ENCODE measurements at places on chromosomes 4 and X.

- no peak for DNase-seq
These were observed 1.6 kb downstream of the SH3RF1 start for GRCh38 chr4:169268951-169269760.

DNA sequence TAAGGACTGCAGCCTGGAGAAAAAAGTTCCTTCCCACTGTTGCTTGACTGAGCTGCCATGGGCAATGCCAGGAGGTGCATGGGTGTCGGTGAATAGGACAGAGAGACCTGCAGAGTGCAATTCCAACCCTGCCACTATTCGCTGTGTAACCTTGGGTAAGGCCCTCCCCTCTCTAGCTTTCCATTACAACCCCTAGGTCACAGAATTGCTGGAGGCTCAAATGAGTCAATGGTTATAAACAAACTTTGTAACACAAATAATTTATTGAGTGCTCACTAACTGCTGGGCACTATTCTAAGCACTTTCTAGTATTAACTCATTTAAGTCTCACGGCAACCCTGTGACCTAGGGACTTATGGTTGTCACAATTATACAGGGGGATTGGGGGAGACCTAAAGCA is 37.8 kb downstream of the PJA1 start:
- no peak for DNase-seq

GRCh38 chr4:184275766-184276165 is 58.1 kb upstream of the ENPP6 start:
- no peak for DNase-seq

- peak; percentile 16 for DNase-seq
These were observed 79.6 kb downstream of the COMMD8 start for GRCh38 chr4:47383829-47384427.

GRCh38 chr4:170134821-170135220 is 45.1 kb upstream of the AADAT start:
- DNase-seq: no peak

DNA sequence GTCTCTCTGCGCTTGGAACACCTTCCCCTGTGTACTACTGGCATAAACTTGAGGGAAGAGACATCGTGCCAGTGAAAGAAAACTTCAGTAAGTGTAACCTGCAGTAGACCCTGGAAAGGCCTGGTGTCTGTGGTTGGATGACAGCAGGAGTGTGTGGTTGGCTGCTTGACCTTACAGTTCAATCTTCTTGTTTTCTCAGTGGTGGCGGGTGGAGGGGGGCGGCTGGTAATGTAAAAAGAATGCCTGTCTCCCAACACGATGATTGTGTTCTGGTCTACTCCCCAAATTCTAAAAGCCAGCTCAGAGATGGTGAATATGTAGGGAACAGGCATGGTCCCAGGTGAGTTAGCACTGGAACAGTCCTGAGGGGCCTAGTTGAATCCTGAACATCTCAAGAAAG is 18.6 kb downstream of the PSMD10 start:
- no peak for DNase-seq

GRCh38 chr4:67550451-67550850 is 5.1 kb upstream of the CENPC start:
- DNase-seq: no peak

DNA sequence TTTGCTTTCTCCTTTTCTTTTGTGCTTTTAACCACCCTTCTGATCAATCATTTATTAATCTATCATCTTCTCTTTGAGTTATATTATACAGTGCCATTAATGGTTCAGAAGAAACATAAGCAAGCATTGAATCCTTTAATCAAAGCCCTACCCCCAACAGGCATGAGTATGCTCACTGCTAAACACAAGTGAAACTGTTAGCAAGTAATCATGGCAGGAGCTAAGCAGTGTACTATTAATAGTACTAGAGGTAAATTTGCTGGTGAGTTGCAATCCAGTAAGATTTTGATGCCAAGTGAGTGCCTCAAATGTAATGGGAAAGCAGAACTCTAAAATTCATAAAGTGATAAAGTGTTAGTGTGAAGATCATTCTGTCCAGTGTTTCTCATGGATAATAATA is 57.2 kb downstream of the FNIP2 start:
- DNase-seq: no peak

GRCh38 chrX:152658302-152658701 is 20.6 kb downstream of the GABRQ start:
- DNase-seq: no peak

DNA sequence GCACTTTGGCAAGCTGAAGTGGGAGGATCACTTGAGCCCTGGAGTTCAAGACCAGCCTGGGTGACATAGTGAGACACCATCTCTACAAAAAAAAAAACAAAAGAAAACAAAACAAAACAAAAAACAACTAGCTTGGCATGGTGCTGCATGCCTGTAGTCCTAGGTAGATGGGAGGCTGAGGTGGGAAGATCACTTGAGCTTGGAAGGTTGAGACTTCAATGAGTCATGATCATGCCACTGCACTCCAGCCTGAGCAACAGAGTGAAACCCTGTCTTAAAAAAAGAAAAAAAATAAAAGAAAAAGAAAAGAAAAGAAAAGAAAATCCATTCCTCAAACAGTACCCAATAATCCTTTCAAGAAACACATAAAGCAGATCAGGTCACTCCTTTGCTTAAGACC is 14.9 kb upstream of the ERCC6L start:
- DNase-seq: no peak

- DNase-seq: no peak
These were observed 21.8 kb downstream of the RAI2 start for GRCh38 chrX:17839269-17839668.

DNA sequence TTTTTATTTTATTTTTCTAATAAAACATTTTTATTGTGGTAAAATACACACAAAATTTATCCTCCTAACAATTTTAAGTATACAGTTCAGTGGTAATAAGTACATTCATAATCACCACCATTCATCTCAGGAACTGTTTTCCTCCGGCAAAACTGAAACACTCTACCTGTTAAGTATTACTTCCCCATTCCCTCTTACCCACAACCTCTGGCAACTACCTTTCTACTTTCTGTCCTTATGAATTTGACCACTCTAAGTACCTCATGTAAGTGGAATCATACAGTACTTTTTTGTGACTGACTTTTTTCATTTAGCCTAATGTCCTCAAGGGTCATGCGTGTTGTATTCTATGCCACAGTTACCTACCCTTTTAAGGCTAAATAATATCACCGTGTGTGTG is 21.1 kb upstream of the HSFX4 start:
- DNase-seq: no peak

DNA sequence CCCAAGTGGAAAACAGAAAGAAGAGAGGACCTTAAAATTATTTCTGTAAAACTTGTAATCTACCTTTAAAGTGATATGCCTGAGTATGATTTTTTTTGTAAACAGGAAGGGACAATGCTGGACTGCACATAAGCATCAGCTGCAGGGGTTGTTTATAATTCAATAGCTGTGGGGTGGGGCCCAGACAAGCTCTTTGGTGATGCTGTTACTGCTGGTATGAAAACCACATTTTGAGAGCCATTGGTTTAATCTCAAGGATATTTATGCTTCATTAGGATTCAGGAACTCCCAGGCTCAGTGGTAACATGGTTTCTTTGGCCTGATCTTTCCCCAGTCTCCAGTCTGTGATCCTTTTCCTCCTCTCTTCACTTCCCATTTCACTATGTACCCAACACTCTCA is 34.3 kb upstream of the GRPR start:
- DNase-seq: no peak

DNA sequence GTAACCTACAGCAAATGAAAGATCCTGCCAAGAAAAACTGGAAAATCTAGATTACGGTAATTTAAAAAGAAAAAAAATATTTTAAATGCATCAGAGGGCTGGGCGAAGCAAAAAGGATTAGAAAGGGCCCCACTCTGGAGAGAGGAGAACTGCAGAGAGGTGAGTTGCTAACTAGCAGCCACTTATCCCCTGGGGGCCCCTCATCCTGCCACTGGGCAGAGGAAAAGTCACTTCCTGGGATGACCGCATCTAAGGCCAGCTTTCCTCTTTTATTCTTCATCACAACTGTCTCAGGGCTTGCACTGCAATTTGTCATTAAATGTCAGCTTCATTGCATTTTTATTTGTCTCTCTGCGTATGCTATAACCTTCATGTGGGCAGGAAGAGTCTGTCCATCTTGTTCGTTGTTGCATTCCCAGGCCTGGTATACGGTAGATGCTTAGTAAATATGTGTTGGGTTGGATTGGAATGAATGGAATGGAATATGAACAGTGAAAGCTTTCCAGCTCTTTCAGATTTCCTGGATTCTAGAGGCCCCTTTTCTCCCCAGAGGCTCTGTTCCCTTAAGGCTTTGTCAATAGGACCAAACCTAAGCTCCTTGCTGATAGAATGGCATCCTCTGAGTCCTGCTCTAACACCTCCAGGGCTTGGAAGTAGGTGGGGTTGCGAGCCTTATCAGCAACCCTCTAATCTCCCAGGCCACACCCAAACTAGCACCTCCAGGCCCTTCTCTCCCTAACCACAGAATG is 58.9 kb downstream of the TLR10 start:
- no peak for DNase-seq

- no peak for DNase-seq
These were observed 246.9 kb downstream of the PAPSS1 start for GRCh38 chr4:107473126-107473525.

DNA sequence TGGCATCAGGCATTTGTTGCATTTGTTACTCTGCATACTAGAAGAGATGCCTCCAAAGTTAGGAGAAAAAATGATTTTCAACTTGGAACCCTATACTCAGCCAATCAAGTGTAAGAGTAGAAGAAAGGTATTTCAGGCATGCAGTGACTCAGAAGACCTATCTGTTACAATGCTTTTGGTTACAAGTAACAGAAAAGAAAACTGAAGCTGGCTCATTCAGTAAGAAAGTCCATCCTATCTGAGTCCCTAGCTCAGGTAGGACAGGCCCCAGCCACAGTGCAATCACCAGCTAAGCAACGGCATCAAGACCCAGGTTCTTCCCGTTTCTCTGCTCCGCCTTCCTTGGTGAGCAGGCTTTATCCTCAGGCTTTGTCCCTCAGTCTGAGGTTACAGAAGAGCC is 23.3 kb downstream of the MECP2 start:
- DNase-seq: no peak

- no peak for DNase-seq
These were observed at the start of gene CHRDL1 for GRCh38 chrX:110795645-110796406. TSS of gene CHRDL1 (minus strand) at chrX:110795817. CDS start at chrX:110792181, 3,636 bp downstream.

DNA sequence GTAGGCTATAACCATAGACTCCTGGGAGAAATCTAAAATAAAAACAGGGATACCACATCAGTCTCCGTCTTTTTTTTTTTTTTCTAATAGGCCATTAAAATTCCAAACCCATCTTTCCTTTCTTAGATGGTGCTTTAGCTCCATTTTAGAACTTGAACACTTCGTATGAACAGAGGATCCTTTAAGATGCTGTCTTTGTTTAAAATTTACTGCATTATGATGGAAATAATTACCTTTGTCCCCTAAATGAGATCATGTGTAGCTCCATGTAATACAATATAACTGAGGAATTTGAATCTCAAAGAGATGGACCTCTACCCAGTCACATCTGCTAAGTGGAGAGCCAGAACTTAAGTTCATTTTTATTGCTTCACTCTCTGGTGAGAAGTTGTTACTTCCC is 47.9 kb downstream of the CEP135 start:
- no peak for DNase-seq

GRCh38 chr4:165027762-165028402 is 3.9 kb upstream of the TRIM60 start:
- DNase-seq: no peak

GRCh38 chrX:41730081-41730480 is 6.1 kb downstream of the GPR82 start:
- no peak for DNase-seq

- no peak for DNase-seq
These were observed 41.4 kb downstream of the SOD3 start for GRCh38 chr4:24836661-24837242.

- no peak for DNase-seq
These were observed 82.4 kb upstream of the PACRGL start for GRCh38 chr4:20617678-20618396.

GRCh38 chrX:123256378-123256777 is 72.3 kb downstream of the GRIA3 start:
- no peak for DNase-seq

GRCh38 chrX:66150163-66150562 is 13.9 kb upstream of the HEPH start:
- no peak for DNase-seq

DNA sequence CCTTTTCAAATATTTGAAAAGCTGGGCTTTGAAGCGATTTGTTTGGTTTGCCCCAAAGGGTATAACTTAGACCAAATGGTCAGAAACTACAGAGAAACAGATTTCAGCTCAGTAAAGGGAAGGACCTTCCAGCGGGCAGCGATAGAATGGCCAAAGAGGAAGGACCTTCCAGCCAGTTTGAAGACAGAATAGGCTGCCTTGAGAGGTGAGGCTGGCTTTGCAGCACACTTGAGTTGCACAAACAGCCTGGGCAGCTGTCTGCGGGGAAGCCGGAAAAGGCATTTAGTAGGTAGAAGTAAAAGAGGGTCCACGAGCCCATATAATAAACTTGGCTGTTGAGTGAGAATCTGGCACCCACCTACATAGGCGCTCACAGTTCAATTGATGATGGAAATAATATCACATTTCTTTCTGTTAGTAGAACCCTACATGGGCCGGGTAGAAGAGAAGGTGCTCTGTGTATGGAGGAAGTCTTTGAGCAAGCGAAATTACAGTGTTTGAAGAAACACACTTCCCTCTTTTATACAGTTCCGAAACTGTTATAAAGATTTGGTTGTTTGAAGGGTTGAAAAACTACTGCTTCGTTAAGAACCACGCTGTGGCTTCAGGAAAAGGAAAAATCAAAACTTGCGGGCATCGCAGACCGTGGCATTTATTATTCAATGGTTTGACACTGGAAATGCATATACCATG is 75.0 kb upstream of the SORBS2 start:
- no peak for DNase-seq

DNA sequence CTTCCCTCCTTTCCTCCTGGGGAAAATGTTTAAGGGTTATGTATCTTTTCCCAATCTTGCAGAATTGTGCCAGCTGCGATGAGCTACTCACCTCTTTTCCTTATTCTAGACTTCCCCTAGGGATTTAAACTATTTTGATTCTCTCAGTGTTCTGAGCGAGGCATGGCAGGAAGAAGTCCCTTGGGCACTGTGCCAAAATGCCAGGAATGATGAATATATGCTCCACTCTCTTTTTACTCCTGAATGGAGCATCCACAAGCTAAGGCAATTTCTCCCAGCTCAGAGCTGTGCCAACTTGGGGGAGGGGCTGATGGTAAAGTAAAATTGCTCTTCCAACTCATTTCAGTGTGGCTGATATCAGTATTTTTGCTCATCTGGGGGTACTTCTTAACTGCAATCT is 4.0 kb upstream of the C4orf17 start:
- no peak for DNase-seq
